PC-9 (cell line): ENCODE measurements at places on chromosomes 1 and 21. TPM values are rescaled to one million over a fixed set of nuclear protein-coding genes. Genes with fewer than 3 reads are reported as not detected.

The MFSD2A gene
- 1.4 and 1.8 TPM in 2 replicates for total RNA-seq

The OR2L8 gene
- not detected in 2 replicates for total RNA-seq

The CFHR1 gene
- total RNA-seq: 0.81 TPM in 1 of 2 replicates, not detected in the other

The HSF2BP gene
- 4.6 and 7.3 TPM in 2 replicates for total RNA-seq

The REN gene
- total RNA-seq: 0.81 TPM in 1 of 2 replicates, not detected in the other

The APH1A gene
- total RNA-seq: 152 and 173 TPM in 2 replicates

DNA sequence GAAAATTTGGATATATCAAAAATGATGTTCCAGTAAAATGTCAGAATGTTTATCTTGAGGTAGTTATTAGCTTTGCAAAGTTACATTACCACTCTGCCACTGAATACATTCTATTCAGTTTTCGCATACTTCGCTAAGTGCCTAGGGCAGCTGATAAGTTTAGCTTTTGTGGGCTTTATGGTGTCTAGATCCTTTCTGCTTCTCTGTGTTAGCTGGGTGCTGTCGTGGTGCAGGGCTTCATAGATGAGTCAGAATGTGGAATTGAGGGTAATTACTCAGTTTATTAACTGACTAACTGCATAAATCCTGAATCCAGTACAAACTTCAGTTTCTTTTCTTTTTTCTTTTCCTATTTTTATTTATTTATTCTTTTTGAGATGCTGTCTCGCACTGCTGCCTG lies 21.5 kb downstream of the NCAM2 start:
- no peak for DNase-seq

DNA sequence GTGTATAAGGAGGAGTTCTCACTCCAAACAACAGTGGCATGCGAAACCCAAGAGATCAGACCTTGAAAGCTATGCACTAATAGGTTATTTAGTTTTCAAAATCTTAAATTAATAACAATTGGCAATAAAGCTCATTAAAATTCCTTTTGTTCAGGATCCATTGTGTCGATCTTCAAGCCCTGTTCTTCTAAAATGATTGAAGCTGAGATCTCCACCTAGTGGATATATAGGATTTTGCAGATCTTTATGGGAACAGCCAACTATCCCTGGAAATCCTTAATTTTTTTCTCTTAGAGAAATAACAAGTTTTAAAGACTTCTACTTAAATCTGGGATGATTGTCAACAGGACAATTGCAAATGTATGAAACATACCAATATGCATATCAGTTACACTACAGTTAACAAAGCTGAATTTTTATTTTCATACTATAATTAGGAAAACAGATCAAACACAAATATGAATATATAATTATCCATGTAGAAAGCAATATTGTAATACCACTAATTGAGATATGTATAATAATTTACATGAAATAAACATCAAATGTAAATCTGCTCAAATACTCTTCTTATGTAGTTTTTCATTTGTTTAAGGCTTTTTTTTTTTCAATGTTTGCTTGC lies 43.3 kb downstream of the LRRC53 start:
- no peak for DNase-seq

DNA sequence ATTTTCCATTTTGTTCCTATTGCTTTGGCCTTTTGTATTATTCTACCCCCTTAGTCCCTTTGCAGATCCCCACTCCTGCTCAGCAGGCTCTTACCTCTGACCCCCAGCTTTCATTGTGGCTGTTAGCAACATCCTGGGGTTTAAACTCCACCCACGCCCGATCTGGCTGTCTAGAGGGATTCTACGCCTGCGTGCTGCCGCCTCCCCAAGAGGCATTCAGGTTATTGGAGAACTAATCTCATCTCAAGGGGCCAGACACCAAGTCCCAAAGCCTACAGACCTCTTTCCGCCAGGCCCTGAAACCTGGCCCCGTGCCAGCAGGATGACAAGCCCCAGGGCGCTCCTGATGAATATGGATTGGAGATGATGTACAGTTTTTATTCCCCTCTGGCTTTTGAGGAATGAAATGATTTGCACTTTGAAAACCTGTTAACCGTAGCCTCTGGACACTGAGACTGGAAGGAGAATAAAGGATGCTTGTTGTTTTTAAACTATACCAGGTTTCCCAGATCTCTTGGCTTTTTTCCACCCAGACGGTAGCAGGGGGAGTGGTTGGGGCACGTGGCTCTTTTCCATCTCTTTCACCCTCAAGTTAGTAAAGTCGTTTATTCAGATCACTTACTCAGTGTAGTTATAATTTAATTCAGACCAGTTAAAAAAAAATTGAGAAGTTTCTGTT lies 14.5 kb upstream of the IKBKE start:
- DNase-seq: peak; percentile 30

DNA sequence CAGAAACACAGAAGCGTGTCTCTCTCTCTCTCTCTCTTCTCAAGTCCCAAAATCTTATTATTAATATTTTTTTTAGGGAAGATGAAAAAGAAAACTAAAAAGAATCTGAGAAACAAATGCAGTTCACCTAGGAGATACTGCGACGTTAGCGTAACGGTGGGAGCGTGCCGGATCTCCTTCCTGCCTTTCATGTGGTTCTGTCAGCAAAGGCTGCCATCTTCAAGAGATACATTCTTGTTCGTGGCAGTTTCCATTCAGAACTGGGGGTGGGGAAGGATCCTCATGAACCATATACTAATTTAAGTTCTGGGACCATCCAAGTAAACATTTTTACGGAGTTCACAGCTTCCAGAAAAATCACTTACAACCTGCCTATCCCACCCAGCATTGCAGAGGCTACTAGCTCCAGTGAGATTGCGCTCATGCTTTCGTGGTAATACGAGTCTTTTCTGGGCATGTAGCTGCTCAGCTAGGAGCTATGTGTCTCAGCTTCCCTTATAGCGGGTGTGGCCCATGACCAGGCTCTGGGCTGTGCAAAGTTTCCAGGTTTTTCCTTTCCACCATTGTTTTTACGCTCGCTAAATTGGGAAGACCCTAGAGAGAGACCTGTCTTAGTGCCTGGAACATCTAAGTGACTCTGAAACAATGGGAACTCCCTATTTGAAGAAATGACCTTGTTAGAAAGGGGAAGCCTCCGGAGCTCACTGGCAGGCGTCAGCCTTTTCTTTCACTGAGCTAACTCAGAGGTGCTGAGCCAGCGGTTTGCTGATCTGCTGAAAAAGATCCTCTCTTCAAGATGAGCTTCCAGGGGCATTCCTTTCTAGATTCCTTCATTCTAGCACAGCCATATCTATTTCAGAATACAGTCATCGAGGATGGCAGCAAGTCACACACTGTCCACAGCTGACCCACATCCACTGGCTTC lies 17.3 kb downstream of the SLAMF1 start:
- no peak for DNase-seq

- no peak for DNase-seq
Observed at GRCh38 chr1:216739793-216740192, 16.6 kb upstream of the ESRRG start.

- no peak for DNase-seq
Observed at GRCh38 chr1:21494196-21494595, 15.0 kb upstream of the ALPL start.

DNA sequence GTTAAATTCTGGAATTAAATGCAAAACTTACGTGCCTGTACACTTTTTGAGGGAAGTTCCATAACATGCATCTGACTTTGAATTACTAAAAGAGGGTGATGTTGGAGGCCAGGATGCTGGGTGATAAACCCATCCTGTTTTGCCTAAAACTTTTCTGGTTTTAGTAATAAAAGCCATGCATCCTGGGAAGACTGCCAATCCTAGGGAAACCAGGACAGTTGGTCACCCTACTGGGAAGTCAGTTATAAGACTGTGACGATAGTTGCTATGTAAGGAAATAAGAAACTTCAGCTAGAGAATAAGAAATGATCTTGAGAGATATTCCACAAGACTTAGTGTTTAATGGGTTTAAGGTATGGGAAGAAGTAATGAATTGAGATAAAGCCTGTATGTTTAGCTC lies 336.6 kb upstream of the LYPLAL1 start:
- no peak for DNase-seq

DNA sequence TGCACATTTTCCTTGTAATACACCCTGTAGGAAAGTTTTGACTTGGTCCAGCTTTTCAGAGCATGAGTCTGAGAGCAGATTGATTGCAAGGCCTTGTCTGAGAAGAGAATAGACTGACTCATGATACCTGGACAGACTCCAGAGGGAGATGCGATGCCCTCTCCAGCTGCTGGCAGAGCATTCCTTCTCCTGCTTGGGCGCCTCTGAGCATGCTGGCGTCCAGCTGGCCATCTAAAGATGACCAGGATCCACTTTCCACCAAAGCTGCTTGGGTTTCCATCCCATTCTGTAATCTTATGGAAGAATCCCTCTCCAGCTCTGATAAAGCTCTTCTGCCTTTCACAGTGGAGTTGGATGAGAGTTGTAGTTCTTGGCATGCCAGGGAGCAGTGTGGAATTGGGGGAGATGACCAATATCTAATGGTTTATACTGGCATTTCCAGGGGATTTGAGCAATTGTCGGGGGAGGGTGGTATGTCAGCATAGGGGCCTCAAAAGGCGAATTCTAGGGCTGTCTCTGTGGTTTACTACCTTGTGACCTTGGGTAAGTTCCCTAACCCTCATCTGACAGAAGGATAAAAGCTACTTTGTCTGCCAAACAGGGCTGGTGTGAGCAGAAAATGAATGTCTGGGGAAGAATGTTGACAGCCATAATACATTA lies 19.5 kb downstream of the SZRD1 start:
- no peak for DNase-seq

DNA sequence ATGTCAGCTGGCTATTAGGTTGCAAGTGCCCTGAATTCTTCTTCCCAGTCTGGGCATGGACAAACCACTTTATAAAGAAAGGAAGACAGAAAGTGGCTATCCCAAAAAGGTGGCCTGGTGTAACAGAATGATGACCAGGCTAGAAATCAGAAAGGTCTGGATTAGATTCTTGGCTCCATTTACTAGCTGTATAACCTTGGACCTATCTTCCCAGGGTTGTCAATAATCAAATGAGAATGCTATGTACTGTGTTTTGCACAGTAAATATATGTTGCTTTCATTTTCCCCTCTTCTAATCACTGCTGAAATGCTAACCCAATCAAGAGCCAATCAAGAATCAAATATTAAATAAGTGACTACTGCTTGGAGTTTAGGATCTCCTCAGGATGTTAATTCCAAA lies 20.4 kb downstream of the RNF19B start:
- no peak for DNase-seq

GRCh38 chr1:3308053-3308452 lies 146.4 kb upstream of the ARHGEF16 start:
- no peak for DNase-seq

DNA sequence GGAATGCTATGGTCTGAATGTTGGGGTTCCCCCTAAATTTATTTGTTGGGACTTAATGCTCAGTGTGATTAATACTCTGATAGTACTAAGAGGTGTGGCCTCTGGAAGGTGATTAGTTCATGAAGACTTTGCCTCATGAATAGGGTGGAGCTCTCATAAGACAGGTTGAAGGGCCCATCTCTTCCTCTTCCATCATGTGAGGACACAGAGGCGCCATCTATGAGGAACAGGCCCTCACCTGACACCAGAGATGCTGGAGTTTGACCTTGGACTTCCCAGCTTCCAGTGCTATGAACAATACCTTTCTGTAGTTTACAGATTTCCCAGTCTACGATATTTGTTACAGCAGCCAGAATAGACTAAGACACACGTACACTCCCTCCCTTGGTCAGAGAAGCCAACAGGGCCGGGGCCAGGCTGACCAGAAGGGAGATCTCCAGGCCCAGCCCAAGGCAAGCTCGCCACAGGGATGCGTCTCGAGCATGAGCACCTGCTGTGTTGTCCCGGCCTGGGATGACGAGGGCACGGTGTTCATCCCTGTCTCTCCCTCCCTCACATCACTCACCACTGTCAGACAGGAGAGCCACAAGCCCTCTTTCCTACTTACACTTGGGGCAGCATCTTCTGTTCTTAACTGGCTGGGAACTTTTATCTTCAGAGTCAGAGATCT lies 4.7 kb upstream of the ABCG1 start:
- DNase-seq: no peak

DNA sequence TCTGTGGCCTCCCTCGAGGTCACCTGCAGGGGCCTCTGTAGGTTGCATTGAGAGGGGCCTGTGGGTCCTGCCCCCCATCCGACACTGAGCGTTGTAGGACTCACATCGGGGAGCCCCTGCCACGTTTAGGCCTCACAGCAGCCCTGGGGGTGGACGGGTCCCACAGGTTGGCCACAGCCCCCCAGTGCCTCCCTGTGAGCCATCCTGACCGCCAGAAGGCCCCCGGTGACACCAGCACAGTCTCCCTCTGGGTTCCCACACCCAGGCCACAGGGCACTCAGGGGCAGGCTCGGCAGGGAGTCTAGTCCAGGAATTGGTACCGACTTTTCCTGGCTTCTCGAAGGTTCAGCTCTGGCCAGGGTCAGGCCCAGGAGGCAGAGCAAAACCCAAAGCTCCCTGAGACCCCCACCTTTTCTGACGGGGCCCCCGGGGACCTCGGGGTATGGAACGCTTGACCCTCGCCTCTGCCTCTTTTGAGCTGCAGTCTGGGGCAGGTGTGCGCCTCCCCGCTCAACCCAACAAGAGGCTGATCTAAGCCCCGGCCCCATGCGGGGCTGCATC lies 13.9 kb upstream of the POFUT2 start:
- no peak for DNase-seq

DNA sequence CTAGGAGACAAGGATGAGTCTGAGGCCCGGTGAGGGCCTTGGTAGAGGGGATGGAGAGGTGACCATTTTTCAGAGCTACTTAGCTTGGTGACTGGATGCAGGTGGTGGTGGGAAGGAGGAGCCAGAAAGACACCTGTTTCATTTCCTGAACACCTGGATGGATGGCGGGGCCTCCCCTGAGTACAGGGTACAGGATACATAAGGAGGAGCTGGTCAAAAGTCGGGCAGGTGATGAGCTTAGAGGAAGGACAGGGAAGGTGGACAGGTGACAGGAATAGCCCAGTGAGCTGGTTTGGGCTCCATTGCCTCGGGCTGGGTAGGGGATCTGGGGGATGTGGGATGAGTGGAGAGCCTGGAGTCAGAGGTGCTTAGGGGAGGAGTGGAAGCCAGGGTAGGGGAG lies 6.3 kb downstream of the FAAH start:
- DNase-seq: no peak
